ENCODE measurements at places on chromosomes 1 and 21.

GRCh38 chr1:177748080-177748801 lies 221.6 kb downstream of the SEC16B start:
- DNase-seq, result no peak

DNA sequence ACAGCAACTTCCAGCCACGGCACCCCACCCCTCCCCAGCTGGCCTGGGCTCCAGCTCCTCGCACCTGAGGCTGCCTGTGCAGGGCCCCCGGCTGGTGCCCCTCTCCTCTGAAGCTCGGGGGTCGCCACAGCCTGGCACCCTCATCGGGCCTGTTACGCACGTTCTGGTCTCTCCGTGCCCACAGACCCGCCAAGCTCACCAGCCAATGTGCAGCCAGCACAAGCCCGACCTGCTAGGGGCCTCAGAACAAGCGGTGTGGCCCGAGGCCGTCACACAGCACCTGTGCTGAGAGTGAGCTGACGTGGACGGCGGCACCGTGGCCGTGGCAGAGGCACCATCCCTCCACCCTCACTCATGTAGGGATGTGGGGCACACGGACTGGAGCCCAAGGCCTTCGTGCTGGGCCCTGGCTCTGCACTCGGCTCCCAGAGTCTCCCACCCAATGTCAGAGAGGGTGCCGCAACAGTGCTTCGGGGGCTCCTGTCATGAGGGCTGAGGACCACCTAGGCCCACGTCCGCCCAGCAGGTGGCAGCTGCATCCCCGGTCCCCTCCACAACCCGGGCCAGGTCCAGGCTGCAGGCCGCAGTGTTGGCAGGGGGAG lies 4.4 kb upstream of the SAMD11 start:
- DNase-seq, result no peak

DNA sequence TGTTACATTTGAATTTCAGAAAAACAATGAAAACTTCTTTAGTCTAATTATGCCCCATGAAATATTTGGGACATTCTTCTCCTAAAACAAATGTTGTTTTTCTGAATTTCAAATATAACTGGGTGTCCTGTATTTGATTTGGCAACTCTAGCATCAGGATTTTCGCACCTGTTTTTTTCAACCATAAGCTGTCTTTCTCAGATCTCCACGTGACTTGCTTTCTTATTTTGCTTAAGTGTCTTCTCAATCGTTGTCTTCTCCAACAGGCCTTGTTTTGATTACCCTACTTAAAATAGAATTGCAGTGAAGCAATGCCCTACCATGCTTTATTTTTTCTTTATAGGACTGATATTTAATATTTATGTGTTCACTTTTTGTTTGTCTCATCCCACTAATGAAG lies 752.8 kb upstream of the RGS18 start:
- DNase-seq, result no peak

DNA sequence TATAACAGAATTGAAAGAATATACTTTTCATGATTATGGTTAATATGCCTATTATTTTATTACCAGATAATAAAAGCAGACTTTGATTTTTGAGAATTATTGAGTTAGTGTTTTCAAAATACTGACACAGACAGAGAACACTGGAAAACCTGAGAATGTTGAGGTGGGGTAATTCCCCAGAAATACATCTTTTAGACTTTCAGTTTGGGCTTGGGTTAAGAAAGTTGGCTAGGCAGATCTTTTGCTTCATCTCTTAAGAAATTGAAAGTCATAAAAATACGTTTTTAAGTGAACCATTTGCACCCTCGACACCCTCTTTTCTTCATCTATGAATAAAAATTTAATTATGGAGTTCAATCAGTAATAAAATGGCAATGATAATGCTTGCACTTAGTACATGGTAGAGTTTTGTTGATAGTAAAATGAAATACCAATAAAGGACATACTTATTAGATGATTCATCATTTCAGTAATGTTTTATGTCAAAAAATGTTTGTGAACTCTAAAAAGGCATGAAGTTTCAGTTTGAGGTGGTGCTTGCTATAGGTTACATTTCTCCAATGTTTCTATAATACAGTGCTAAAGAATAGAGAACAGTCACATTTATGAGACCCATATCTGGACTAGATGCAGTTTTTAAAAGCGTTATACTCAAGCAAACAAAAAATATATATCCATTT lies 1.9 kb upstream of the SAMSN1 start:
- DNase-seq, result no peak

DNA sequence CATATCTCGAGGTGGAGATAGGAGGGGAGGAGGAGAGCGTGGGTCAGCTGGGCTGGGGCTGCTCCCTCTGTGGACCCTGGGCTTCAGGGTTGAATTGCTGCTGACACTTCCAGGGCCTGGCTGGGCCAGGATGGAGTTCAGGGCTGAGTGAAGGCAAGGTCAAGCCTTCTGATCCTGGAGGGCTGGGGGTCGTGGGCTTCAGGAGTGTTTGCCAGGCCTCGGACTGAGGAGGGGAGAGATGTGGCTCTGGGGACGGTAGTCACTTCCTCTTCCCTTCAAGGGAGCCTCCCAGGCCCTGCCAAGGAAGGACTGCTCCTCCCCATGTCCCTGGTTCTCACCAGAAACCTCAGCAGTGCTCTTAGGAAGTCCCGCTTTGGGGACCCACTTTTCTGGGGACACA lies 12.1 kb upstream of the FAM131C start:
- no peak for DNase-seq

GRCh38 chr1:159918352-159919200 lies 6.7 kb downstream of the TAGLN2 start:
- DNase-seq, result no peak

DNA sequence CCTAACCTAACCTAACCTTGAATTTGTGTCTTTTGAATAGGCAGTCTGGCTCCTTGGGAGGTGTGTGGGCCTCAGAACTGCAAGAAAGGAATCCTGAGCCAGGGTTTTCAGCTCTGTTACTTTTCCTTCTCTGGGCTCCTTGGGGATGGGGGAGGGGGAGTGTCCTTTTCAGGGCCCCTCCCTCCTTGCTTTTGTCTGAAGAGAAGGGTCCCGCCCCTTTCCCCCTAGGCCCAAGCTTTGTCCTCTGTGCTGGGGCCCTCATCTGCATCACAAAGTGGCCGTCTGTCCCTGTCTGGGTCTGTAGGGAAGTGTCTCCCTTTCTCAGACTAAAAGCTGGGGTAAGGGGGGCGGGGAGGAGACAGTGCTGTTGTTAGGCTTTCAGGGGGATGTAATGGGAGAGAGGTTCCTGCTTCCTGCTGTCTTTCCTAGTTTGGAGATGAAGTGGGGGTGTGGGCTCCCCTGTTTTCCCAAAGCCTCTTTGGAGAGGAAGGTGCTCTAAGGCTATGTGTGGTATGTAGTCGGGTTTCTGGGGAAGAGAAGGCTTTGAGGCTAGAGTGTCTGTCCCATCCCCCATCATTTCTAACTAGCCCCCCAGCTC lies 3.1 kb downstream of the AGO1 start:
- DNase-seq, result no peak

- no peak for DNase-seq
Observed at GRCh38 chr1:153649863-153650235, 8.7 kb upstream of the SNAPIN start.

- DNase-seq, result no peak
Observed at GRCh38 chr1:232872284-232872683, 67.1 kb downstream of the MAP10 start.

GRCh38 chr1:208149776-208150514 lies 94.2 kb downstream of the PLXNA2 start:
- no peak for DNase-seq

DNA sequence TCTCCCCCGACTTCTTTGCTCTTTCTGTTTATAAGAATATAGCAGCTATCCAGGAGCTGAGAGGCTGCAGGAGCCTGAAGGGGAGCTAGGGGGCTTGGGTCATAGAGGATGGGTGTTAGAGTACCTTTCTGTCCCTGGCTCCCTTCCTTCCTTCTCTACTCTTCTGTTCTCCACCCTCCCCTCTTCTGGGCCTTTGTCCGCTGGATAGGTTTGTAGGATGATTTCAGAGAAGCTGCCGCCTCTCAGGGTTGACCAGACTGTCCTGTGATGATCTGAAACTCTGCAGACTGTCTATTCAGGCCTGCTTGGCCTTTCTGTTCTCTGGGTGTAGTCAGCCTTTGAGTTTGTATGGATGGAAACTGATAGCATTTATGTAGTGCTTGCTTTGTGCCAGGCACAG lies 26.3 kb downstream of the PPFIA4 start:
- DNase-seq, result no peak

DNA sequence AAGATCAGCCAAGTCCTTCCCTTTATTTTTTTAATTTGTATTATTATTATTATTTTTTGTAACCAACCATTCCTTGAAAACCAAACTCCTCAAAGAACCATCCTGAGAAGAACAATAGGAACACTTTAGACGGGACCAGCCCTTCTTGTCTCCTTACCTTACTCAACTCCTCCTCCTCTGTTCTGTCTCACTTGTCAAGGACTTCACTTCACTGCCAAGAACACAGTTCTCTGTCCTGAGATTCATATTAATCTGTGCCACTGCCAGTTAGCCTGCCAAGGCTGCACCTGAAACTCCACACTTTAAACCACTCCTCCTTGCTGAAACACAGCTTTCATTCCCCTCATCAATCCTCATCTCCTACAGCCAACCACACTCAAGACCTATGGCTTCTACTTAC lies 73.8 kb upstream of the ATP1A1 start:
- no peak for DNase-seq

GRCh38 chr21:37117204-37117603 lies 44.1 kb downstream of the TTC3 start:
- DNase-seq, result no peak

GRCh38 chr1:52665006-52665941 lies 32.3 kb downstream of the SHISAL2A start:
- DNase-seq, result no peak

DNA sequence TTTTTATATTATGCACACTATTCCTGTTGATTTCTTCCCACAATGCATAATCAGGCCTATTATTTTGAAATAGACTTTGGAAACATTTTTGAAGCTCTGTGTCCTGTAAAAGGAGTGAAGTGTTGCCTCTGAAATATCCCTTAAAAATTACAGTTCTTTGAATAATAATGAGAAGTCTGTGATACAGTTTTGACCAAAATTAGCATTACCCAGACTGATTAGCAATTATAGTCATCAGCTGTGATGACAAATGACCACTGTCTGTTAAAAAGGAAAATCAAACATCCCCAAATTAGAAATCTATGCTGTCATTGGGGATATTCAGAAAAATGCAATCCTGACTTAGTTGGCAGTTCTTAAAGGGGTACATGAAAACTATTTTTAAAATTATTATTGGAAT lies 63.7 kb downstream of the PTGS2 start:
- no peak for DNase-seq

GRCh38 chr1:225467193-225468020 lies 39.6 kb upstream of the LBR start:
- no peak for DNase-seq

- DNase-seq, result no peak
Observed at GRCh38 chr21:35831230-35831629, 229.1 kb downstream of the SETD4 start.

DNA sequence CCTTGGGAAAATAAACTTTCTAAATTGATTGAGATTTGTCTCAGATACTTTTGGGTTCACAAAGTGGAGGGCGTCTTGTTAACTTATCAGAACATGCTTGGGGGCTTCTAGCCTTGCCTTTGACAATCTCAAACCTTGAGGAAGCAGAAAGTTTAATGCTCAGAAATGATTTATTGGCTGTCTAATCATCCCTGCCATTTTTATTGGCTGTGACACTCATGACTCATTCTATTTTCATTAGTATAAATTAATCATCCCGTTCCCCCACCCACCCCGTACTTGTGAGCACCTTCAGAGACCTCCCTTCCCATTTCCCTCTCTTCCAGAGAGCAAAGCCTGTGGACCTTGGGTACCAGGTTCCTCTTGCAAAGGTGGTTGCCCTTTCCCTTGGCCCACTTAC lies 87.1 kb downstream of the FGGY start:
- no peak for DNase-seq

DNA sequence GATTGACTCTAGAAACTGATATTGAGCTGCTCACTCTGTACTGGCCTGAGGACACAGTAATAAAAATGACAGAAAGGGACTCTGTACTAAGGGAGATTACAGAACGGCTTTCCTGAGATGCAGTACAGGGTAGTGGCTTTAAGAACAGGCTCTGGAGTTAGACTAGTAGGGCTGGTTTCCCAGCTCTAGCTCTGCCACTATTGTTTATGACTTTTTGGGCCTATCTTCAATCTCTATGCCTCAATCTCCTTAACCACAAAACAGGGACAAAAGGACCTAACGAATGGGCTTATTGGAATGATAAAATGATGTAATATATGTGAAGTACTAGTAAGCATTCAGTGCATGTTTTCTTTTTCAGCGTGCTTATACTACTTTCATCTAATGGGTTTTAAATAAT lies 1.4 kb downstream of the DEPDC1 start:
- DNase-seq, result peak; percentile 27

DNA sequence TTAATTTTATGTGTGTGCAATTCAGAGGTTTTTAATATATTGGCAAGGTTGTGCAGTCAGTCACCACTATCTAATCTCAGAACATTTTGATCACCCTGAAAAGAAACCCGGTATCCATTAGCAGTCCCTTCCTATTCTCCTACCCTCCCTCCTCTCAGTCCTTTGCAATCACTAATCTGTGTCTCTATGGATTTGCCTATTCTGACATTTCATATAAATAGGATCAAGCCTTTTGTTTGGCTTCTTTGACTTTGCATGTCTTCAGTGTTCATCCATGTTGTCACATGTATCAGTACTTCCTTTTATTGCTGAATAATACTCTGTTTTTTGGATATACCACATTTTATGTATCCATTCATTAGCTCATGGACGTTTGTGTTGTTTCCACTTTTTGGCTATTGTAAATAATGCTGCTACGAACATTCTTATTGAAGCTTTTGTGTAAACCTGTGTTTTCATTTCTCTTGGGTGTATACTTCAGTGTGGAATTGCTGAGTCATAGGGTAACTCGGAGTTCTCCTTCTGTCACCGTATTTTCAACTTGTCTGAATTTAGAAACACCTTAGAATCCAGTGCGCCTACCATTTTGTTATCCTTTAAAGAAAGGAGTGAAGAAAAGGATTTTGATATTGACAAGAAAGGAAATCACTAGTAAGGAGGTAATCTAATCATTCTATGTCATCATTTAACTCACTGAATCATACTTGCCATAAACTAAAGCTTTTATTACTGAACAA lies 3.4 kb downstream of the CEP85 start:
- no peak for DNase-seq

DNA sequence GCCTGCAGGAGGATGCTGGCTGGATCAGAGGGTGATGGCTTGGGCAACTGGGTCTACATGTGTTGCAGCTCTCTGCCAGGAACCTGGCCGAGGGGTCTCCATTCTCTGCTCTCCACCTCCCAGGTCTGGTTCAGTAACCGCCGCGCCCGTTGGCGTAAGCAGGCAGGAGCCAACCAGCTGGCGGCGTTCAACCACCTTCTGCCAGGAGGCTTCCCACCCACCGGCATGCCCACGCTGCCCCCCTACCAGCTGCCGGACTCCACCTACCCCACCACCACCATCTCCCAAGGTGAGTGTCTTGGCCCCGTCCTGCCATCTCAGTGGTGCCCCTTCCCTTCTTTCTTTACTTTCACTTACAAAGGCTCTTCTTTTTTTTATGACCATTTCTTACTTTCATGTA lies 69.9 kb downstream of the PAX7 start:
- no peak for DNase-seq

GRCh38 chr1:63922848-63923247 lies 149.0 kb downstream of the ROR1 start:
- no peak for DNase-seq

- DNase-seq, result no peak
Observed at GRCh38 chr1:27666791-27667254, 5.2 kb downstream of the IFI6 start.
